Posterior cingulate gyrus (tissue), 11 donors: ENCODE measurements at places on chromosomes 5 and 9.

- no peak for DNase-seq
These were observed 221.6 kb downstream of the NFIB start for GRCh38 chr9:14092344-14092743.

- no peak for DNase-seq
These were observed 393.9 kb downstream of the ARHGEF28 start for GRCh38 chr5:74019923-74020322.

GRCh38 chr9:106620081-106620480 is 242.9 kb upstream of the ZNF462 start:
- no peak for DNase-seq

DNA sequence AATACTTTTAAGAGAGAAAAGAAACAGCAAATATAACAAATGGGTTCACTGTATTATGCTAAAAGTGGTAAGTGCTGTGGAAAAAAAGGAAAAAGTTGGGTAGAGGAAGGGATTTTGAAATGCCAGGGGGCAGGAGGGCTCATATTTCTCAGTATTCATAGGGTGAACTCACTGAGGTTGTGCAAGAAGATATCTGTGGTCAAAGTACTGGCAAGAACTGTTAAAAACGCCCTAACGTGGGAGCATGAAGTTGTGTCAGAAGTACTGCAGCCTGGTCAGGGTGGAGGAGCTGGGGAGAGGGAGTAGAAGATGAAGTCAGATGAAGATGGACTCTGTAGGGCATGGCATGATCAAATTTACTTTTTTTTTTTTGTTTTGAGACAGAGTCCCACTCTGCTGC is 31.2 kb upstream of the SLC28A3 start:
- no peak for DNase-seq
